ENCODE measurements at places on chromosomes 16 and 17.

DNA sequence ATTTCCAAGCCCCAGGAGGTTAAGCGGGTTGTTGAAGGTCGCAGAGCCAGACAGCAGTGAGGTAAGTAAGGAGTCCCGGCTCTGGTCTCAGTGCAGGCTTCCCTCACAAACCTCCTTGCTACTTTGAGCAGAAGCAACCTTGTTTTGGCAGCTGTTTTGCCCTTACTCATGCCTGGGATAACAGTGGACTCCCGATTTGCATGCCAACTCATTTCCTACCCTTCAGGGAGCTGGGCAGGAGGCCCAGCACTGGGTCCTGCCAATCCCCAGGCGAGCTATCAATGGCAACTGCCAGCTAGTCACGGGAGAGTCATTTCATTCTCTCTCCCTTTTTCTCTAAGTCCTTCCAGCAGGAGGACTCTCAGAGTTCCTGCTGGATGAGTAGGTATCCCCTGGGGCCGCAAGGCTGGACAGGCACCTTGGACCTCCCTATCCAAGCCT lies 72.0 kb upstream of the KSR1 start:
- DNase-seq, result no peak

GRCh38 chr17:76415786-76416185 lies 31.4 kb downstream of the SPHK1 start:
- DNase-seq, result no peak

DNA sequence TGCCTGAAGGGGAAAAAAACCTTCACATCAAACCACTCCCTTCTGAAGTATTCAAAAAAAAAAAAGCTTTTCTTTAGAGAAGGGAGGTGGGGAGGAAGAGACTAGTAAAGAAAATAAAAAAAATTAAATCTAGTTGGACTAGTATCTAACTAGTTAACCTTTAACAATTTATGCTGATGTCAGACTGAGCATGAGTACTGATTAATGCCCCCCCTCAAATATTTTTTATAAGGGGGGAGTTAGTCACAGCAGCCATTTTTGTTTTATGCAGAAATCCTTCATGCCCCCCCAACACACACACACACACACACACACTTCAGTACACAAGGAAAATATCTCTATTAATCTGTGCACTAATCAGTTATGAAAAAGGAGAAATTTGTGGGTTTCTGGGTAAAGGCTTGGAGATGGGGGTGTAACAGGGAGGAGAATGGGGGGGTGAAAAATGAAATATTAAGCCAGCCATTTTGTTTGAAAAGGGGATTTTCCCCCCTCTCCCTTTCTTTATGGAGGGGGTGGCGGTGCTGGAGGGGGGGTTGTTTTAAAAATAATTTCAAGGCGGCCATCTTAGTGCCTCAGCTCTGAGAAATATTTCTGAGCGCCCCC lies 4.7 kb upstream of the CHD3 start:
- DNase-seq, result no peak

GRCh38 chr17:32275060-32276042 lies 9.7 kb downstream of the RHBDL3 start:
- DNase-seq, result no peak

GRCh38 chr16:27379919-27380318 lies 22.1 kb upstream of the IL21R start:
- no peak for DNase-seq
